ENCODE measurements at places on chromosomes 3 and 15.

- no peak for DNase-seq
These were observed 40.1 kb downstream of the ANAPC13 start for GRCh38 chr3:134445636-134446035.

DNA sequence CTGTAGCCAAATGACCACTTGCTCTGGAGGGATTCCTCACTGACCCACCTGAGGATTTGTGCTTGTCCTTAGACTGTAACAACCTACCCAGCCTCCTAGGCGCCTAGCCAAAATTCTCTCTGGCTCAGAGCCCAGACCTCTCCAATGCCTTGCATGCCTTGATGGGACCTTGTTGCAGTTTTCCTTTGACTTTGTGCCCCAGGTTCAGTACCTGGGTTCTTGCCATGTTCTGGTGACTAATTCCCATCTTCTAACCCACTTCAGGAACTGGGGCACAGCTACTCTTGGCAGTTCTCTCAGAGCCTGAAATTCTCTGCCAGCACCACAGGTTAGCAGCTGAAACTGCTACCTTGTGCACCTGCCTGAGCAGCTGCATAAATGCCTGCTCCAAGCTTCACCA lies 27.0 kb upstream of the UBE3A start:
- no peak for DNase-seq

GRCh38 chr3:15205934-15206661 lies at the start of gene CAPN7:
Gene CAPN7 (plus strand): TSS chr3:15206246. CDS start chr3:15206496, 250 bp downstream.
- peak; percentile 93 for DNase-seq

GRCh38 chr15:69780374-69780773 lies 317.3 kb downstream of the TLE3 start:
- no peak for DNase-seq

GRCh38 chr3:188440340-188440972 lies 286.5 kb downstream of the LPP start:
- DNase-seq = no peak

DNA sequence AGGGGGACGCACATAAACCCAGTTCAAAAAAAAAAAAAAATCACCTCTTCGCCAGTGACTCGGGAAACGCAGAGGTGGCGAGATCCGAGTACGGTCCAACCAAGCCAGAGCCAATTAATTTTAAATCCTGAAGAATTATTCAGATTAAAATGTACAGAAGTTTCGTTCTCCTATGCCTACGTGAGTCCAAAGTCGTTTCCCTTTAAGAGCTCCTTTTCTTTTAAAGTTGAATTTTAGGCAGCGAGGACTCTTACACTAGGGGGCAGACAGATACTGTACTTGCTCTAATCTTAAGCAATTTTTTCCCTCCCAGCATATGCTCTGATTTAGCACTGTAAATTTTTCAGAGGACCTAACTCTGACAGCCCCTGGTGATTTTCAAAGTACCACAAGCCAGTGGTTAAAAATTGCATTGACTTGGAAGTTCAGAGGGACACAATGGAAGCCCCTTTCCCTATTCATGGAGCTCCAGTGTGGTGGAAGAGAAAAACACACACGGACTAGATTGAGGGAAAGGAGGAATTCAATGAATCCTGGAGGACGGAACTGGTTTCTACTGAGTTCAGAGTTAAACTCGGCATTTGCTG lies 3.3 kb upstream of the NR2F2 start:
- peak; percentile 92 for DNase-seq

DNA sequence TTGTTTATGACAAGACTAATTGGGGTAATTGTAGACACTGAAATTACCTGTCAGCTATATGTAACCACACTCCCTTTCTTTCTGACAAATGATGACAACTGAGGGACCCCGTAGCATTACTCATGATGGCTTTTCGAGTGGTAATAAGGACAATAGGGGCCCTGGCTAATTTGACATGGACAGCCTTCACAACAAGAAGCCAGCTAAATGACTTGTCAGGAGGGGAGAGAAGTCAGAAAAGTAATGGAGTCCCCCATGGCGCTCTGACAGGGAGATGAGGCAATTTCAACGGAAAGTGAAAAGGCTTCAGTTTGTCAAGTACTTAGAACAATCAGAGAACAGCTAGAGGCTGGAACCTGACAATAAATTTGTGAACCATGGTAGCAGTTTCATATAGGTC lies 177.3 kb downstream of the CDIN1 start:
- DNase-seq = peak; percentile 2

GRCh38 chr3:108376026-108376425 lies 79.7 kb downstream of the HHLA2 start:
- no peak for DNase-seq

- no peak for DNase-seq
These were observed 43.7 kb upstream of the CD47 start for GRCh38 chr3:108134555-108134880.

DNA sequence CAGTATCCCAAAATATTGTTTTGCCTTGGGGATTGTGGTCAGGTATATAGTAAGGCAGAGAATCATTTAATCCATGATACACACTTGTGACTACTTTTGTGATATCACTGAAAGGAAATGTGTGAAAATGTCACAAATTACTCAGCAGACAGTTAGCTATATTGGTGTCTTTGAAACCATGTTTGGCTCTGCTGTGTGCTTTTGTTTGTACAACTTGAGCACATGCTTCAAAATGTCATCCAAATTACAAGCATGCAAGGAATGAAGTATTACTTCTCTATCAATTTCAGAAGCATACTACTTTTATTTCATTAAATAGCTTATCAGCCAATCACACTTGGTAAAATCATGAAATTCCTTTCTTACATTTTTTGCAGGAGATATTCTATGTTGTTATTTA lies 619.0 kb upstream of the AGTR1 start:
- DNase-seq = no peak

DNA sequence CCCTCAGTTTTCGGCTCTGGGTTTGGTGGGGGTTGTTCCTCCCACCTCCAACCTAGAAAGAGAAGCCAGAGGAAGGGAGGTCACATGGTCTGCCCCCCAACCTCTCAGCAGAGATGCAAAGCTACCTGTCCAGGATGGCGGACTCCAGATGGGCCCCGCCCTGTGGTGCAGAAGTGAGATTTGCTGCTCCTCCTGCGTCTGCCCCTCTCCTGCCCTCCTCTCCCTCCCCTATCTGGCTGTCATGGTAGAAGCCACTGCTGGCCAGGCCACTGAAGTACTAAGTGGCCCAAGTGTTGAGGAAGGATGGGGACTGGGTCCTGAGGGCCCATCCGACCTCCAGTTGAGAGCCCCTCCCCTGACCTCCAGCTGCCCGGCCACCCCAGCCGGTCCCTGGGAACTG lies 2.1 kb upstream of the SEMA3B start:
- DNase-seq = no peak

DNA sequence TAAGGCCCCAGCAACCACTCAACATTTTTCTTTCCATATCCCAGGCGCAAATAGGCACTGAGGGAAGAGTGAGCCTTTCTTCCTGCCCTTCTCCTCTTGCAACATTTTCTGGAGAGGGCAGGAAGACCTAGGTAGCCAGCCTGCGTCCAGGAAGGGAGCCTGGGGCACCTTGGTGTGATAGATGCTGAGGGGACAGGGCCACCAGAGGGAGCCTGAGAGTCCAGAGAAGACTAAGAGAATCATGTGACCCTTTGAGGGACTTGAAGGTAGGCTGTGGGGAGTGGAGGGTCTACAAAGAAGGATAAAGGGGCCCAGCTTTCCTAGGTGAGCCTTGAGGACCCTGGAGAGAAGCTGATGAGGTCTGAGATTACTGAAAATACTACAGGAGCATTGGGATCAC lies 346.6 kb downstream of the CNTN6 start:
- peak; percentile 33 for DNase-seq

- no peak for DNase-seq
These were observed at the start of gene MAP1A for GRCh38 chr15:43517354-43518196. Gene MAP1A (plus strand): TSS chr15:43517608. CDS start chr15:43521474, 3,866 bp downstream.

GRCh38 chr15:89827829-89828228 lies 13.2 kb upstream of the ANPEP start:
- no peak for DNase-seq

DNA sequence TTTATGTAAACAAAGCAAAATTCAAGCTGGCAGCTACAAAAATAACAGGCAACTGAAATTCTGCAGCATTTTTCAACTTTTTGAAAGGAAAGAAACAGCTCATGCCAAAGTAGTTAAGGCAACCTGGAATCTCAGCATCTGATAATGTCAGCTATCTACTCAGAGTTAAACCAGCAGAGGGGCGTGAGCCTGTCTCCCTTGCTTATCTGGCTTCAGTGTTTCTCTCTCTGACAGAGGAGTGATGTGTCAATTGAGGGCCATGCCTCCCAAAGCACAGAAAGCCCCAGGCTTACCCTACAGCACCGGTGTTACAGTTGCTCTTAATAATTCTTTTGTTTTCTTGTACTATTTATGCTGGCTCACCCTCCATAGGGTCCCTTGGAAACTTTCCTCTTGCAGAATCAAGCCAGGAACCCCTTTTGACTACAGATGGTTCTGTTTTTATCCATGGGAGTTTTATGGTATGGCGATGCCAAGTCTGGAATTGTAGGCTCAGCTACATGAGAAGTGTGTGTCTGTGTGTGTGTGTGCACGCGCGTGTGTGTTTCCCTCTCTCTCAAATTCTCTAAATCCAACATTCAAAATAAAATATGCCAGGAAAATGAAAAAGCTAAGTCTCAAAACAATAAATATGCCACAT lies 7.3 kb downstream of the TMEM212 start:
- no peak for DNase-seq

DNA sequence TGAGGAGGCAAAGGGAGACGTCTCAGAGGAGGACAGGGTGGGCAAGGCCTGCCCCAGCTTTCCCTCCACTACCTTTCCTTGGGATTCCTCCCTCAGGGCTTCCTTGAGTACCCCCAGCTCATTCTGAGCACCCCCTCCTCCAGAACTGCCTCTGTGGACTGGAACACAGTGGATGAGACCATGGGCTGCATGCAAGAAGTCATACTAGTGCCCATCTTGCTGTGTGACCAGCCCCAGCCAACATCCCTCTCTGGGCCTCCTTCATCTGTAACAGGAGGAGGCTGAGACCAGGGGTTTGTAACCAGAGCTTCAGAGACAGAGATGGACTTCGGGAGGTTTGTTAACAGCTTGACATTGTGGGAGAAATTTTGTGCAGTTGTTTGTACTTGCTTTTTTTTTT lies 25.6 kb downstream of the FEM1B start:
- DNase-seq = no peak

DNA sequence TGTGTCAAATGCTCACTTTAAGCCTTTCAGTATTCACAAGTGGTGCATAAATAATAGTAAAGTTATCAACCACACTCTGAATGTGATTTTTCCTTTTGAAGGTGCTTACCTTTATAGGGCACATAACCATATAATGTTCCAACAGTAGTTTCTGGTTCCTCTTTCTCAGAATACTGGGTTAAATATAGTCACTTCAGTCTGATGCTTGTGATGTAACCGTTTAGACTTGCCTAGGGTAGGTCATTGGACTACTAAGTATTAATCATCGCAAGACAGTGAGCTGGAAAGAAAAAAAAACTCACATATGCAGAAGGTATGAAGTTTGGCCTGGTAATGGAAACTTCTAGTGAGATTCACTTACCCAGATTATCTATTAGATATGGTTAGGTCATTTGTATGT lies 1.9 kb downstream of the KBTBD8 start:
- peak; percentile 64 for DNase-seq

DNA sequence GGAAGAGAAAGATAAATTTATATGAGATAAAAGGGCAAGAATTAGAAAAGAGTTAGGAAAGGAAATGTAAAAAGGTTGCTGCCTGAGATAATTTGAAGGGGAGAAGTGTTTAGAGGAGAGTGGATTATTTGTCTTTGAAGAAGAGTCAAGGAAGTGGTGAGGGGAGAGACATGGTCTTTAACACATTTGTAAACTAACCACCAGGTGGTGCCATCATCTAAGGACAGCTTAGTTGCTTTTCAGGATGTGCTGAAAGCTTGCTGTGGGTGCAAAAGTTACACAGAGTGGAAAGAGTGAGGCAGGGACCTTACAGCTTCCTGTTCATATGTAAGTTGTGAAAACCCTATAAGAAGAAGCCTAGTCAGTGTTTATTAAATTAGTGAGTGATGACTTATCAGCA lies 114.1 kb upstream of the DNAJC19 start:
- peak; percentile 56 for DNase-seq

- DNase-seq = no peak
These were observed 6.7 kb upstream of the IGDCC3 start for GRCh38 chr15:65384505-65384894.

DNA sequence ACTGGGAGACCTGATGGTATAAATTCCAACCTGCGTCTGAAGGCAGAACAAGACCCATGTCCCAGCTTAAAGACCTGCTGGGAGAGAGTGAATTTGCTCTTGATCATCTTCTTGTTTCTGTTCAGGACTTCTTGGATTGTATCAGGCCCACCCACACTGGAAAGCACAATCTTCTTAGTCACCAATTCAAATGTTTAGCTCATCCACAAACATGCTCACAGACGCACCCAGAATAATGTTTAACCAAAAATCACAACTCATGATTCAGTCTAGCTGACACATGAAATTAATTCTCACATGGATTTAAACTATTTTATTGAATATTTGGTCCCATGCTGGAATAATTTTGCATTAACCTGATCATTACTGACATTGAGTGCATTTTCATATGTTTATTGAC lies 37.8 kb upstream of the GOLGA6L2 start:
- DNase-seq = no peak

- DNase-seq = peak; percentile 99
These were observed at the start of gene ECT2 for GRCh38 chr3:172750368-172751174. Gene ECT2 (plus strand): TSS chr3:172750726. CDS start chr3:172754531, 3,805 bp downstream.

- DNase-seq = no peak
These were observed 220.4 kb downstream of the IL5RA start for GRCh38 chr3:2889736-2890135.

DNA sequence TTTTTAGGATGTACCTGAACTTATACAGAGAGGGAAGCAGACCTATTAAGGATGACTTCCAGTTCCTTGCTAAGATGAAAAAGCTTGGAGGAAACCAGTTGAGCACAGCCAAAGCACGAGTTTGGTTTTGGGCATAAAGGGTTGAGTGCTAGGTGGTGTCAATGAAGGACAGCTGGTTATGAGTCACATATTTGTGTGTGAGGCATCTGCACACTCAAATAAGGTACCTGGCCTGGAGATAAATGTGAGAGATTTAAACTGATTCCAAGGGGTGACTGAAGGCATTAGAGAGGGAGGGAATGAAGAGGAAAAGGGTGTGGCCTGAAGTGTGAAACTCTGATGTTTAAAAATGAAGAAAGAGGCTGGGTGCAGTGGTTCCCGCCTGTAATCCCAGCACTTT lies 486.7 kb downstream of the DIPK2A start:
- DNase-seq = no peak

All from NB4 (cell line).